ENCODE measurements at places on chromosomes 16 and 17.

DNA sequence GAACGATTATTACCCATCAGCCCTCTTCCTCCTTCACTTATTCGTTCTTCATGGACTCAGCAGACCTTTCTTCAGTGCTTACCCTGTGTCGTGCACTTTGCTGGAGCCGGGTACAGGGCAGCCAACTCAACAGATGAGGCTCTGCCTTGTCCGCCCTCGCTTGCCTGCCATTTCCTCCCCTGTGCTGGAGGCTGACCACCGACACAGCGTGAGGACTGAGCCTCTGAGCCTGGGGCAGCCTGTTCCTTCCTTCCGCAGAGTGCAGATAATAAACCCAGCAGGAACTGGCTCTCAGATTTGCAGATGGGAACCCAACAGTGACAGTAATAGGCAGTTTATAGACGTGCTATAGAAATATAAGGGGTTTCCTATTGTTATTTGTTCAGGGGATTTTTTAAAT, 7.0 kb upstream of the SLC39A11 start:
- no peak for DNase-seq

DNA sequence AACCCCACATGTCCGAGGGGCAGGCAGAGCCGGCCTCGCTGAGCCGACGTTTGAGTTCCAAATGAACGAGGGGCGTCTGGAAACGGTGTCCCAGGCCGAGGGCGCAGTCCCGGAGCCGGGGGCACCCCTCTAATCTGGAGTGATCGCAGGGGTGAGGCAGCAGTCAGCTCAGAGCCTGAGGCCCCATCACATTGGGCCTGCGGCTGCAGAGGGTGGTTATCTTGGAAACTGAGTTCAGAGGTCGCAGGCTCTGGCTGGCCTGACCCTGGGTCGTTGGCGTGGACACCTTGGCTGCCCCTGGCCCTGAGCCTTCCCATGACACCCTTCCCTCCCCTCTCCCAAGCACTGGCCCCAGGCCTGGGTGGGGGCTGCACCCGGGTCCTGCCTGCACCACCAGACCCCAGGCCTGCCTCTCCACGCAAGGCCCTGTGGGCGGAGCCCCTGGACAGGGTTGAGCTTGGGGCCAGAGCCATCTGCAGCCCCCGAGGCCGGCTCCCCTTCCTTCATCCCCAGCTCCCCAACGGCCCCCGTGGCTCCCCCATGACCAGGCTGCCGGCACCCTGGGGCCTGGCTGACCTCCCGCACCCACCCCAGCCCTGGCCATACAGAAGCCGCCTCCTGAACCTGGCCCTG, 45.6 kb downstream of the ZFPM1 start:
- DNase-seq = no peak

- no peak for DNase-seq
Observed at GRCh38 chr17:48642843-48643696, 16.9 kb upstream of the HOXB9 start.

DNA sequence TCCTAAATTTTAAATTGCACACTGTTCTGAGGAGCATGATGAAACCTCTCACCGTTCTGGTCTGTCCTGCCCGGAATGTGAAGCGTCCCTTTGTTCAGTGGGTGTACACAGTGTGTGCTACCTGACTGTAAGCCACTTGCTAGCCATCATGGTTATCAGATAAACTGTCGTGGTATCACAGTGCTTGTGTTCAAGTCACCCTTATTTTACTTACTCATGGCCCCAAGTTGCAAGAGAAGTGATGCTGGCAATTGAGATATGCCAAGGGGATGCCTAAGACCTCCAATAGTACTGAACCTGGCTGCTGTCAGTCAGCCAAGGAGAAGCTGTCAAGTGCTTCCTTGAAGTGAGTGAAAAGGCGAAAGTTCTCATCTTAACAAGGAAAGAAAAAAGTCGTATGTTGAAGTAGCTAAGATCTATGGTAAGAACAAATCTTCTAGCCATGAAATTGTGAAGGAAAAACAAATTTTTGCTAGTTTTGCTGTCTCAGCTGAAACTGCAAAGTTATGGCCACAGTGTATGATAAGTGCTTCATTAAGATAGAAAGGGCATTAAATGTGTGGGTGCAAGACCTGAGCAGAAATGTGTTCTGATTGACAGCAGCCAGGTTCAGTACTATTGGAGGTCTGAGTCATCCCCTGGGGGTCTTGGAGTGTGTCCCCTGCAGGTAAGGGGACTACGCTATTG, 5.8 kb downstream of the PIK3R6 start:
- DNase-seq = no peak

DNA sequence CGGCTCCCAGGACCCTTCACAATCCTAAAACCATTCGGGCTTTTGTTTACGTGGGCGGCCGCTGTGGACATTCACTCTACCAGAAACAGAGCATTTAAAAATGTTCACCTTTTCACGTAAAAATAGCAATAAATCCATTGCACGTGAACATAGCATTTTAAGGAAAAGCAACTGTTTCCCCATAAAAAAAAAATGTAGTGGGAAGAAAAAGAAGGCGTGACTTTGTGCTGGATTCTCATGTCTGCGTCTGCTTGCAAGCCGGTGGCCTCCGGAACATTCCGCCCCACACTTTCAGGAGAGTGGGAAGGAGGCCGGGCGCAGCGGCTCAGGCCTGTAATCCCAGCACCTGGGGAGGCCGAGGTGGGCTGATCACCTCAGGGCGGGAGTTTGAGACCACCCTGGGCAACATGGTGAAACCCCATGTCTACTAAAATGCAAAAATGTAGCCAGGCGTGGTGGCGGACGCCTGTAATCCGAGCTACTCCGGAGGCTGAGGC, 13.4 kb upstream of the GNG13 start:
- no peak for DNase-seq

DNA sequence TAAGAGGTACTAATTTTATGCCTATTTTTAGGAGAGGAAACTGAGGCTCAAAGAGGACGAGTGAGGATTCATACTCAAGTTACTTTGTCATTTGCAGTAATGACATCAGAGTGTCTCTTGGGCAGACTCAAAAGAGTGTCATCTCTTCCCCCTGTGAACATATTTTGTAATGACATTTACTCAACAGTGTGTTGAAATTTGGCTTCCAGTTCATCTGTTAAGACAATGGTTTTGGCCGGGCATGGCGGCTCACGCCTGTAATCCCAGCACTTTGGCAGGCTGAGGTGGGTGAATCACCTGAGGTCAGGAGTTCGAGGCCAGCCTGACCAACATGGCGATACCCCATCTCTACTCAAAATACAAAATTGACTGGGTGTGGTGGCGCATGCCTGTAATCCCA, 28.9 kb downstream of the WFDC1 start:
- no peak for DNase-seq

- no peak for DNase-seq
Observed at GRCh38 chr16:57297856-57298255, 13.4 kb upstream of the PLLP start.

DNA sequence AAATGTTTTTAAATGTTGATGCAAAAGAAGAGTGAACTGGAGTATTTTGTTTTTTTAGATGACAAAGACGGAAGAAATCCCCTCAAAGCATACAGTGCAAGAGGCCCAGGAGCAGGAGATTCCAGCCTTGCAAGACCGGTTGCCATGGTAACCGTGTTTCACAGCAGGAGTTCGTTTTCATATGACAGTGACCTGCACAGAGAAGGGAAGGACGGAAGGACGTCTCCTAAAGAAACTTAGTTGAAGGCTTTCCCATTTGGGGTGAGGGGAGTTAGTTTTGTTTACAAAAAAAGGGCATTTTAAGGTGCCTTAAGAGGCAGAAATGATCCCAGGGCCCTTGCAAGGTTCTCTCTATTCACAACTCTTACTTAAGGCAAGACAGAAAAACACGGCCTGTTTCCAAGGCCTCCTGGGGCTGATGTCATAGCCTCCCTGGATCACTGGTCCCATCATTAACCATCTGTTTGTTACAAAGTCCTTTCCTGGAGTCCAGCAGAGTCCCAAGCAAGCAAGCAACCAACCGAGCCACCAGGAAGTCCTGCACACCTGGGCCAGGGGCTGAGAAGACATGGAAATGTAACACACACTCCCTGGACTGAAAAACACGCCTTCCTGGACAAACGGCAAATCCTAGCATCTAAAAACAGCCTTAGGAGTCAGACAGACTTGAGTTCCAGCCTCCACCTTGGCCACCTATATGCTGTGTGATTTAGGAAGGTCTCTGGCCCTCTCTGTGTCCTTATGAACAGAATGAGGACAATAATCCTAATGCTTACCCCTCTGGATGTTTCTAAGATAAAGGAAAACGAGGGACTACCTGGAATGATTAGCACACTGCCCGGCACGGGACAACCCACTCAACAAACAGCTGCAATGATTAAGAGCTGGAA, 30.3 kb upstream of the RPH3AL start:
- DNase-seq = no peak

GRCh38 chr17:48597778-48598631, 4.4 kb upstream of the HOXB5 start:
- DNase-seq = peak; percentile 58

GRCh38 chr16:6644916-6645315, 687.7 kb upstream of the RBFOX1 start:
- DNase-seq = no peak

DNA sequence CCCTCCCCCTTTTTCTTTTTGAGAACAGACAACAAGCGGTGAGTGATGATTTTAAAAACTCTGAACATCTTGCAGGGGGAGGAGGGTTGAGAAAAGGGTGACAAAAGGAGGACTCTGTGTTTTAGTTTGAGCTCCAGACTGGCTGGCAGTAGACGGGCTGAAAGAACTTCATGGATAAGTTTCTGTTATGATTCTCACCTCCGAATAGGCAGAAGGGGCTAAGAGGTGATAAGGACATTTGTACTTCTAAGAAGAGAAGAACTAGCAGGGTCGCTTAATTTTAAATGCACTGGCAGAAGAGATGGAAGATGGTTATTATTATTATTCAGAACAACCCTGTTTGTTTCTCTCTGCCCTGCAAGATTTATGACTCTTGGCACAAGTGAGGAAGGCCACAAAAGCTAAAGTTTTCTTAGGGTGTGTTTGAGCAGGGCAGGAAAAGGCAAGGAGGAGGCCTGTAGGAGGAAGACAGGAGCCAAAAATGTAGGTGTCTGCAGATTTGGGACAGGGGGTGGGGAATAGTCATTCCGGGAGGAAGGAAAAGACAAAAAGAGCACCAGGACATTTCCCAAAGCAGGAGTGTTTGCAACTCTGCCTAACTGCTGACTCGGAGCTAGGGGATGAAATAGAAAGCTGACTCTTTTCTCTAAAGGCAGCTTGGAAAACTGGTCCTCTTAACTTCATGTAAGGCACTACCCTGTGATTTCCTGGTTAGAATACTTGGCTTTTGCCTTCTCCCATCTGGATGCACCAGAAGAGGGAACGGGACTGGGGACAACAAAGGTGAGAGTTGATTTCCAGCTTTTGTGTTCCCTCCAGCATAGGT, 11.9 kb upstream of the HOXB2 start:
- no peak for DNase-seq

GRCh38 chr17:43529947-43530287, 16.2 kb downstream of the ETV4 start:
- DNase-seq = no peak

DNA sequence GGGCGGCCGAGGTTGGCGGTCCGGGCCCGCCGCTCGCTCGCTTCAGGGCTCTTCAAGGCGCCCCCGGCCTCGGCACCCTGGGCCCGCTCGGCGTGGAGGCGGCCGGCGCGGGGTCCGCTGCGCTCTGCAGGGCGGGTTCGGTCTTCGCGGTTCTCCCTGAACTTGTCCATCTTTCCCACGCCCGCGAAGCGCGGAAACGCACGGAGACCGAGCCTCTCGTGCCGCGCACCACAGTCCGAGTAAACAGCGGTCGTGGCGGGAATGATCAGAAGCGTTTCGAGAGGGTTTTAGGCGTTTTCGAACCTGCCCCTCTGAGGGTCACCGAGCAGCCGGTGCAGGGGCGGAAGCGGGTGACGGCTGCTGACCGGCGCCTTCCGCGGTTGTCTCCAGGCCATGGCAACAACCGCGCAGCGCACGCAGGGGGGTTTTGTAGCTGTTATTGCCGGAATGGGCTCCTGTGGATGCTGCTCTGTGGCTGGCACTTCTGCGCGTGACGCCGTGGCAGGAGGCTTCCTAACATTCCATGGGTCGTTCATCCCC, 414 bp downstream of the NARF start:
- no peak for DNase-seq

GRCh38 chr16:9159839-9160550, 68.6 kb downstream of the HAPSTR1 start:
- DNase-seq = peak; percentile 50

- peak; percentile 25 for DNase-seq
Observed at GRCh38 chr17:12545877-12546513, 119.7 kb upstream of the MYOCD start.

DNA sequence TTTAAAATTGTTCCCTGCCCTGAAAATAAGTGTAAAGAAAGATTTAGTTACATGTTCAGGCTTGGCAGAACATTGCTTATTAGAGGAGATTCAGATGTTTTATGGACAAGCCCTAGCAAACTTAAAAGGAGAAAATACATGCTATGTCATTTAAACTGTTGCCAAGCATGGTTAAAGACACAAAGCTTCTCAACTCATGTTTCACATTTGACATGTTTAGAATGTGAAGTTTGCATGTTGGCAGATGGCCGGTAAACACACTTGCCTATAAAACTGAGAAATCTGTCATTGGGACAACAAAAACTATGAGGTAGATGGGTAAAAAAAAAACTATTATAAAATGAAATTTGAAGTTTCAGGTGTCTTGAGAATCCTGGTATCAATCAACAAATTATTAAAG, 5.8 kb downstream of the KRTAP29-1 start:
- DNase-seq = no peak

DNA sequence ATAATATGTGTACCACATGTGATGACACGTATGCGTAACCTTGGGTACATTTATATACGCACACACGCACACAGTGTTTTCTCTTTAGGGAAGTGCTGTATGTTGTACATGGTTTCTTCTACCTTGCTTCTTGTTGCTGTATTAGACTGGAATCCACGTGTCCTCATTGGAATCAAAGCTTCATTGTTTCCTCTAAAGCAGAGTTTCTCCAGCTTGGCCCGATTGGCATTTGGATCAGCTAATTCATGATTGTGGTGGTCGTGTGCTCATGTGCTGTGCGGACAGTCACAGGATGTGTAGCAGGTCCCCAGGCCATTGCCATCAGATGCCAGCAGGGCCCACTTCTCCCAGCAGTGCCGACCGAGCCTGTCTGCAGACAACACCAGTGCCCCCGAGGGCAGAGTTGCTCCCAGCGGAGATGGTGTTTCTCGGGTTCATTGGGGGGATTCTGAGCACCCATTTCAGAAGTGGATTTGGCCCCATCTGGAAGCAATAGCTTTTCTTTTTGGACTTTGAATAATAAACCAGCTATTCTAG, 148.4 kb downstream of the RPTOR start:
- no peak for DNase-seq

DNA sequence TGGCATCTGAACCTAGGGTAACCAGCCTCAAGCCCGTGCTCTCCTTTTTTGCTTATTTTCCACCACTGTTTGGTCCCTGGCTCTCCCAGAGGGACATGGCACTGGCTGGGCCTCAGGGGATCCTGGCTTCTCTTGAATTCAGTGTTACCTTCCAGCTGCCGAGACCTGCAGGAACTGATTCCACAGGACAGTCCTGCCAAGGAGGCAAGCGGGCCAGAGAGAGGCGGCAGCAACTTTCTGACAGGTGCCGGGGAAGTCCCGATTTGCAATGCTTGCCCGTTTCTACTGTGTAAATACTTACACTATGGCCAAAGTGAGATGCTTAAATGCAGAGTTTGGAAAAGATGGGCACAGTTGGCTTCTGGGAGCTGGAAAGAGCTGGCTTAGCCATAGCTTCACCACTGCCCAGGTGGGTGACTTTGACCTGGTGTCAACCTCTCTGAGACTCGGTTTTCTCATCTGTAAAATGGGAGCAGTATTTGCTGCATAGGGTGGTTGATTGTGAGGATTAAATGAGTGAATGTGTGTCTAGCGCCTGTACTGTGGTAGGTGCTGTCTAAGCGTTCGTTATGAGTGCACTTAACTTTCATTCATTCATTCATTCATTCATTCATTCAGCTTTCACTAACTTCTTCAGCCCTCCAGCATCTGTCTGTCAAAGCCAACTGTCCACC, 124.9 kb downstream of the CMIP start:
- DNase-seq = no peak

Measured in GM12891 (cell line).